Cerebellar nuclear complex (tissue), 1 donor: ENCODE measurements at places on chromosomes 1 and 21.

DNA sequence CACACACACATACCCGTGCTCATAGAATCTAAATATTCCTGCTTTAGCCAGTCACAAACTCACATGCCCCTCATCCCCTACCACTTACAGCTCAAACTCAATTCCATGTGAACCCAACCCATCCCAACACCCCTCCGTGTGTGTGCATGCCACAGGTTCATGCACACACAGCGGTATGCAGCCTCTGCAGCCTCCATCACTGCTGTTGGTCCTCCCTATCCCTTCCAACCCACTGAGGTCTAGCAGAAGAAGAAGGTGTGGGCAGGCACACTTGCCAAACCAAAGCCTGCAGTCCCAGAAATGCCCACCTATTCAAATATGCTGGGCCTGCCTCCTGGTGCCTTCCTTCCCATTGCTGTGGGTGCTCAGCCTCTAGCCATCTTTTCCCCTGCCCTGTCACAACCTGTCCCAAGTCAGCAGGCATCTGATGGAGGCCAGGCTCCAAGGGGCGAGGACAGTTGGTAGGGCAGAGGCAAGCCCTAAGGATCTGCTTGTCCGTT is 26.2 kb downstream of the SLC2A1 start:
- no peak for DNase-seq

GRCh38 chr1:232244426-232244825 is 385.5 kb downstream of the SIPA1L2 start:
- DNase-seq, result no peak

- DNase-seq, result no peak
Observed at GRCh38 chr1:117735045-117735992, 129.5 kb downstream of the TENT5C start.

DNA sequence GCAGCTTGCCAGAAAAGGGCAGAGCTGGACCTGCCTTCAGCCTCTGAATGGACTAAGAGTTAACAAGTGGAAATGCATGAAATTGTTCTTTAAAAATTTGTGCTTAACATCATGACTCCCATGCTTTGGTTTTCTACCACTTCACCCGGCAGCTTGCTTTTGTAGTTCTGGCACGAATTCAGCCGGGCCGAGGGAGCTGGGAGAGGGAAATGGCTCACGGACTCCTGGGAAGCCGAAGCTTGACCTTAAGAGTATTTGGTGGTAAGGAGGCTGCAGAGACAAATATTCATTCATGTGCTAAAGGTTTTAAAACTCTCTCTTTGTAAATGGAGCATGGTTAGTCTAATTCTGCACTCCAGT is 17.2 kb upstream of the GFI1 start:
- no peak for DNase-seq

DNA sequence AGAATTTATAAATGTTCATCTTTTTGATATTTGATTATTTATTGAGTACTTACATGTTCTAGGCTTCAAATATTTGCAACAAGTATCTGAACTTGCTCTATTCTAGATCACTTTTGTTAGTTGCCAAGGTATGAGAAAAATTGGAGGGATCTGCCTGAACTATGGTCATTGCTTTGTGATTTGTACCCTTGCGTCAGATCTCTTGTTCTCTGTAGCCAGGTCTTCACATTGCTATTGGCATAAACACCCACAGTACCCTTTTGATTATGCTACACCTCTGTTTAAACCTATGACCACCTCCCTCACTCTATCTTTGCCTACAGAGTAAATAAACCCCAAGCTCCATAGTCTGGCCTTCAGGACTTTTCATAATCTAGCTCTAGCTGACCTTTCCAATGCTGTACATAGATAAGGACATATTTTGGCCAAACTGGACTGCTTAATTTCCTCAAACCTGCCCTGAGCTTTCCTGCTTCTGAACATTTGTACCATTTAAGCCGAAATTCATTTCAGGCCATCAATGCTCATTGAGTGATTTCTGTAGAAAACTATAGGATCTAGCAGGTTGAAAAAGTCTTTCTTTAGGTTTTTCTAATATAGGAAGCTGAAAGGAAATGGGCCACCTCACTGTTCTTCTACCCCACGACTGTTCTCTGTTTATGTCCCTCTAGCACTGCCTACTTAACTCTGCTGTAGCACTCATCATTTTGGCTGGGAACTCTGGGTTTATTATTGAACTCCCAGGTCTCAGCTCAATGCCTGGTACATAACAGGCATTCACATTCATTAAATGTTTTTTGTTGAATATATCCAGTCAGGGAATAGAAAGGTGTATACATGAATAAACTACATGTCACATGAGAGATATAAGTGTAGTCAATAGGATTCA is 84.9 kb downstream of the PPP1R12B start:
- DNase-seq, result no peak

DNA sequence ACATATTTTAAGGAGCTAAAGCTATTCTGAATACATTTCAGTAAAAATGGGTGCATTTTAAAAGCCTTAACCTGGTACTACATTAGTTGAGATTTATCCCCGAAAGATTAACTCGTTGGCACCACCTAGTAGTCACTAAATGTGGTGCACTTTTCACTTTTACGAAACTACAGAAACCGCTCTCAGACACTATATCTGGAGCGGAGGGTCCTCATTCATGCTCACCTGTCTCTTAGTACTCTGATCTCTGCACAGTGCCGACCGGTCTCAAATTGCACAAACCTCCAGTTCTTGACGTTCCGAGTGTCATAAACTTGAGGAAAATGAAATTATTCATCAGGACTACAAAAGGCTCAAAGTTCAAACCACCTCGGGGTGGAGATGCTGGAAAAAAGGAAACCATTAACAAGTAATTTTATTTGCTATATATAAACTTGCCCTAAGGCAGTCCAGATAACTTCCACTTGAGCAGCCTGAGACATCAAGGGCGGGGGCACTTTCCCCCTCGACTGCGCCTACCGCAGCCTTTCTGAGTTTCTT is 722 bp downstream of the LZIC start:
- DNase-seq, result no peak

- no peak for DNase-seq
Observed at GRCh38 chr1:202159534-202160371, 649 bp downstream of the PTPN7 start.

DNA sequence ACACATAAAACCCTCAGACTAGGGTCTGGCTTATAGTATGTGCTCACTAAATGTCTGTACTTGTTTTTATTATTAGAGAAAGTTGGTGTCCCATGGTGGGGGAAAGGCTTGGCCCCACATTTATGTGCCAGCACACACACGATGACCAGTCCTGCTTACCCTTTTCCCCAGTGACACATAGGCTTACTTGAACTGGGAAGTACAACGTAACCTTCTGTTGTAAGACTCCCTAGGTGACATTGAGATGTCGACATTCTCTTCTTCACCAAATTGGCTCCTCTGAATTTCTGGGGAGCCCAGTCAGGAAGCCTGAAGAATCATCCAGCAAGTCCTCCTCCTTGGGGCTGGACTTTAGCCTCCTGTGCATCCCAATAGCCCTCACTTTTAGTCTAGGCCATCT is 1.7 kb upstream of the MECR start:
- DNase-seq, result no peak

GRCh38 chr1:239868058-239868832 is 223.4 kb upstream of the FMN2 start:
- DNase-seq, result no peak

- DNase-seq, result no peak
Observed at GRCh38 chr1:207946756-207947155, 35.8 kb upstream of the CD34 start.

DNA sequence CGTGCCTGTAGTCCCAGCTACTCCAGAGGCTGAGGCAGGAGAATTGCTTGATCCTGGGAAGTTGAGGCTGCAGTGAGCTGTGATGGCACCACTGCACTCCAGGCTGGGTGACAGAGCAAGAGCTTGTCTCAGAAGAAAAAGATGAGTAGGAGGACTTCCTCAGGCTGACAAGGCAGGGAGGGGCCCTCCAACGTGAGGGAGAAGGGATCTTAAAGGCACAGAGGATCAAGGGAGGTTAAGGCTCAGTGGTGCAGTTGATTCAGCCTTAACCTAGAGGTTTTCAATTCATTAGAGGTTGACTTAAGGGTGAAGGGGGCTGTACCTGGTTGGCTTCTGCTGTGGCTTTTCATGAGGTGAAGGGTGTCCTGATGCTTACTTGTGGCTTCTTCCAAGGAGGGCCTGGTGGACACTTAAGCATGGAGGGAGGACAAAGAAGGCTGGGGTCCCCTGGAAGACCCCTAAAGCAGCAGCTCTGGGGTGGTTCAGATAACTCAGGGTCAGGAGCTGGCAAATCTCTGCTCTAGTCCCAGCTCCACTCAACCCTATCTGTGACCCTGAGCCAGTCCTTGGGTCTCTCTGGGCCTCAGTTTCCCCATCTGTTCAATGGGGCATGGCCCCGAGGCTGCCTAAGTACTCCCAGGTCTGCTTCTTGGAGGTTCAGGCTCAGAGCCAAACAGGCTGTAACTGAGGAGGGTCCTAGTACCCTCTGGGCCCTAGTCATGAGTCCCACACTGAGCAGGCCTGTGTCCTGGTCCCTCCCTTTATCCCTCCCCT is 6.3 kb downstream of the EXTL1 start:
- no peak for DNase-seq

- DNase-seq, result no peak
Observed at GRCh38 chr1:34792424-34792823, 375 bp upstream of the GJA4 start.
